ENCODE measurements at places on chromosomes 13 and 19.

- DNase-seq = no peak
Observed at GRCh38 chr13:101959016-101959415, 442.8 kb downstream of the FGF14 start.

GRCh38 chr13:100815476-100816046 is 141.0 kb upstream of the TMTC4 start:
- DNase-seq = no peak

GRCh38 chr19:42165146-42165545 is 32.9 kb upstream of the POU2F2 start:
- no peak for DNase-seq

DNA sequence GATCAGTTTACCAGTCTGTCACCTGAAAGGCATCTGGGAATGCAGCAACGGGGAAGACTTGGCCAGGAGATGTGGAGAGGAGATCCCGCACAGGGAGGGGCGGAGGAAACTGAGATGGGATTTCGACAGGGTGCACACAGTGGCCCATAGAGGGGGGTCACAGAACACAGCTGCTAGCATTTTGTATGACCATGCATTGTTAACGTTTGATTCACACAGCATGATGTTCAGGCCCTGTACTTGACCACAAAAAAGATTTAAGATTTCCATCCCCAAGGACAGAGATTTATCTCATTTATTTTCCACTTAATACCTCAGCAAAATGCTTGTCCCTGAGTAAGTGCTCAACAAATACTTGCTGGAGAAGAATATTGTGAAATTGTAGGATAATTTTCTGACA is 63.2 kb downstream of the RAB20 start:
- DNase-seq = no peak

DNA sequence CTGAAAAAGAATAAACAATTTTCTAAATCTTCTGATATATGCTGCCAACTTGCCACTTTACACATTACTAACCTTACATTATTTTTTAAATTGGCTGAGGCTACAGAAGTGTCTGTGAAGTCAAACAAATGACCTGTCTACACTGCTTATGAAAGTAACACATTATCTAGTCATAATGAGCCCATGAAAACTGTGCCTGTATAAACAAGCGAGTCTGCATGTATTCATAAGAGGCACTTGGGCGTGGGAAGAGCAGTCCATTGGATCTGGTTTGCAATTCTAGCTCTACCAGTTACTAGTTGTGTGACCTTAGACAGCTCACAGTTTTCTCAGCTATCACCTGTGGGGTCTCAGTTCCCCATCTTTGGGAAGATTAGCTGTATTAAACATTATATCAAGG is 3.1 kb downstream of the VPS36 start:
- DNase-seq = no peak
